Natural killer cell treated with Interleukin-12 subunit alpha and Interleukin-12 subunit beta and Interleukin-15 and Interleukin-18, amount 100 ng/mL, for 72 hours (primary cell): ENCODE measurements at places on chromosomes 6 and 20. TPM values are rescaled to one million over a fixed set of nuclear protein-coding genes. Genes with fewer than 3 reads are reported as not detected.

The FILIP1 gene
- not detected for total RNA-seq

The TINAG gene
- not detected for total RNA-seq

The MLN gene
- total RNA-seq = not detected

The HLA-DPB1 gene
- 93.6 TPM for total RNA-seq

The FAM83B gene
- not detected for total RNA-seq

The SCRT2 gene
- not detected for total RNA-seq

The RPS18 gene
- 1,446 TPM for total RNA-seq

The COL20A1 gene
- total RNA-seq = not detected

The FAM209A gene
- 4.7 TPM for total RNA-seq

GRCh38 chr6:27332692-27333641 lies 20.9 kb upstream of the POM121L2 start:
- H3K4me3 ChIP-seq = peak overlapping the region; percentile 76
- no peaks in the 10 kb centered on the region for H3K36me3 ChIP-seq
- H3K27me3 ChIP-seq = peaks cover 31% of the 10 kb centered on the region
- peaks cover 12% of the 10 kb centered on the region for H3K4me1 ChIP-seq

DNA sequence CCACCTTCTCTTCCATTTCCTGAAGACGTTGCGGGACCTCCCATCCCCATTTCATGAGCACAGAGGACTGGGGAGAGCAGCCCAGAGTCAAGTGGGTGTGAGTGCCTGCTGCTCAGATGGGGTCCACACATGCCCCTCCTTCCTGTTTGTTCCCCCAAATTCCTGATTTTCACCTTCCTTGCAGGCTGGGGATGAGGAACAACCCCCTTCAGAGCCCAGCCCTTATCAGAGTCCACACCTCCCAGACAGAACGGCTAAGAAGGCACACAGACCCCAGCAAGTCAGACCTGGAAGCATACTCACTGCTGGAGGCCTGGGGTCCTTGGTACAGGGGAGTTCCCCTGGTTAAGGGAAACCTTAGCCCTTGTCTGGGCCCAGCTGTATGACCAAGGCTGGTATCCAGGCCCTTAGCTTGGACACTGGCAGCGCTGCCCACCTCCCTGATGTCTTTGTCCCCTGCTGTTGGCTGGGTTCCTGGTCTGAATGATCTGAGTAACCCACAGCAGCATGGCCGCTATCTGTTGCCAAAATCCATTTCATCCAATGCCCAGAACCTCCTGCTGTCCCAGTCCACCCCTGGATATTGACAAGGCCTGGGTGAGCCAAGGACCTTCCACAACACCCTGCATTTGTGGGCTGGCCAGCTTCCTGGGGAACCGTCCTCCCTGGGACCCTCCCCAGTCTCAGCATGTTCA lies 230.9 kb downstream of the SYNDIG1 start:
- no peak overlapping the region for H3K27ac ChIP-seq
- H3K4me1 ChIP-seq = no peaks in the 10 kb centered on the region
- no peak for DNase-seq
- no peak overlapping the region for H3K4me3 ChIP-seq
- no peaks in the 10 kb centered on the region for H3K36me3 ChIP-seq

DNA sequence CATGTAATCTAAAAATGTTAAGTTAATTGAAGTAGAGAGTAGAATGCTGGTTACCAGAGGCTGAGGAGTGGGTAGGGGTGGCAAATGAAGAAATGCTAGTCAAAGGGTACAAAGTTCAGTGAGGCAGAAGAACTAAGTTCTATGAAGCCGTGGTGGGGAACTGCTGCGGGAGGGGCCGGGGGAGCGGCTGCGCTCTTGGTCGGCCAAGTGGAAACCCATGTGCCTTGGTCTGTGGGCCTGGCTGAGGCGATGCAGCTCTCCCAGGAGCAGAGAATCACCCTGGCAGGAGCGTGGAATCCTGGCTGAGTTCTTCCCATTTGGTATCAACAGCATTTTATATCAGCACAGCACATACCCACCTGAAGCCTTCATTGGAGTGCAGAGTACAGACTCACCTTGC lies 22.3 kb downstream of the TTLL2 start:
- H3K27ac ChIP-seq = no peak overlapping the region
- DNase-seq = no peak
- no peaks in the 10 kb centered on the region for H3K36me3 ChIP-seq
- peaks cover 67% of the 10 kb centered on the region for H3K27me3 ChIP-seq

DNA sequence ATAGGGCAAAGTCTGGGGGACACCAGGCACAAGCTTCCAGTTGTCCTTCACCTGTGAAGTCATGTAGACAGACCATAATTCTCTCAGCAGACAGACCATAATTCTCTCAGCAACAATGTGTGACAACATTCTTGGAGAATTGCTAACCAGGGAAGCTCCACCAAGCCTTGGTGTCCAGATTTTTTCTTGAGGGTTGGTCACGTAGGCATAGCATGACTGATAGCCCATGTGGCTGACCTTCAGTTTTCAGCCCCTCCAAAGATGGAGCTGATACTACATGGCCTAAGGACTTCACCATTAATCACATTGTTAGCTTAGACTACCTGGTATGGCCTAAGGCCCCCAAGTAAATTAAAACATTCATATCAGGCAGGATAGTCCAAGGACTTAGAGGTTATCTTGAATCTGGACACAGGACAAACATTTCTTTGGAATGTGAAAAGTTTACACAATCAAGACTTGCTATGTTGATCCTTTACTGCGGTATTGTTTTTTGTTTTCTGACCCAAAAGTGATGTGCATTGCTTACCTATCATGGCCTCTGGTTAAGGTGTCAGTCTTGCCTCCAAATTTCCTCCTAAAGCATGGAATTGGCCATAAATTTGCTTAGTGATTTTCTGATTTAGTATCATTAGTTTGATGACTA lies 76.9 kb downstream of the CEP57L1 start:
- DNase-seq = no peak
- peaks cover 16% of the 10 kb centered on the region for H3K27me3 ChIP-seq
- no peak overlapping the region for H3K4me3 ChIP-seq

DNA sequence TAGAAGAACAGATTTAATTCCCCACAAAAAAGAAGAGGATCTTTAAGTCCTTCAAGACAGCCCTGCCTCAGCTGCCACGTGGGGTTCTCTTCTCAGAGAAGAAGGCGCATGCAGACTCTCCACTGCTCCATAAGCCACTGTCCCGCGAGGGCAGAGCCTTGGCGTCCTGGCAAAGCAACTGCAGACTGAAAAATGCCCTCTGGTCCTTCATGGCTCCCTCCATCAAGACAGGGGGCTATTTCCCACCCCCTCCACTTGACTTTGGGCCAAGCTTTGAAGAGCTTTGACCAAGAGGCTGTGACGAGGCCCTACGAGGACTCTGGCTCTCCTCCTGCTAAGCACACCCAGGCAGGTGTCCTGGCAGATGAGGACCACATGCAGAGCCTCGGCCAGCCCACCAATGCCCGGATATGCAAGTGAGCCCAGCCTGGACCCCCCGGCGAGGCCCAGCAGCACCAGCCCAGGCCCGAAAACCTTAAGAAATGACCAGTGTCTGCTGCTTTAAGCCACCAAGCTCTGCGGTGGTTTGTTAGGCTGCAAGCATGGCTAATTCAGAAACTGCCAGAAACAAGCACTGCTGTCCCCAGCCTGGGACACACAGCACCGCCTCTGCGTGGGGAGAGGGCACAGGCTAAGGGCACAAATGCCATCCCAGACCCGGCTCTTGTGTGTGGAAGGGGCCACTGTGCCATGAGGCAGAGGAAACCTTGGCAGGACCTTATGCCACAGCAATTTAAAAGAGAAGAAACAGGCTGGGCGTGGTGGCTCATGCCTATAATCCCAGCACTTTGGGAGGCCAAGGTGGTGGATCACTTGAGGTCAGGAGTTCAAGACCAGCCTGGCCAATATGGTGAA lies 16.1 kb downstream of the GMEB2 start:
- H3K27me3 ChIP-seq = no peaks in the 10 kb centered on the region
- no peak for DNase-seq
- H3K4me3 ChIP-seq = no peak overlapping the region
- no peak overlapping the region for H3K27ac ChIP-seq
- peaks cover 5% of the 10 kb centered on the region for H3K4me1 ChIP-seq

GRCh38 chr6:165962366-165962765 lies 205.3 kb downstream of the TBXT start:
- H3K4me1 ChIP-seq = no peaks in the 10 kb centered on the region
- H3K4me3 ChIP-seq = no peak overlapping the region
- no peak overlapping the region for H3K27ac ChIP-seq
- no peaks in the 10 kb centered on the region for H3K36me3 ChIP-seq

- peaks cover 28% of the 10 kb centered on the region for H3K4me1 ChIP-seq
- no peaks in the 10 kb centered on the region for H3K36me3 ChIP-seq
- H3K4me3 ChIP-seq = peak overlapping the region; percentile 92
- peak; percentile 81 for DNase-seq
- H3K27ac ChIP-seq = no peak overlapping the region
Observed at GRCh38 chr6:43771210-43771857, 1.3 kb downstream of the VEGFA start.

DNA sequence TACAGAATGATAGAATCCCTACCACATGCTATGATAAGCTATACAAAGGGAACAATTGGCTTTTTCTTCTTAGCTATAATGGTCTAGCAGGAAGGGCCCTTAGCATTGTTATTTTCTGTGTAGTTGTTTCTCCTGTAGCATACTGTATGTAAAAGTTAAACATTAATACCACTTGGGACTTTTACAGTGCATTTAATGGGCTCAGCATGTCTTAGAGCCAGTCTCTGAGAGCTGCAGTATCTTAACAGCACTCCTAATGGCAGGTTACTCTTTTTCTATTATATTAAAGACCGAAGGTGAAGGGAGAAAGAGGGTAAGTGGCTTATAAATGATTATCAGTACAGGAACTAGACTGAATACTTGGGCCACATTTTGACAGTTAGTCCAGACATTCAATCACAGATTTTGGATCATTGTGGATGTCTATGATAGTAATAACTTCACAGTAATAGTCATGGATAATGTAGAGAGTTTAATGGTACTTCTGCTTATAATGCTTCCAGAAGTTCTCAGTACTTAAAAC lies 290.7 kb downstream of the PHF3 start:
- no peak overlapping the region for H3K27ac ChIP-seq
- no peaks in the 10 kb centered on the region for H3K27me3 ChIP-seq
- DNase-seq = no peak
- no peak overlapping the region for H3K4me3 ChIP-seq
- no peaks in the 10 kb centered on the region for H3K36me3 ChIP-seq

GRCh38 chr6:706146-706545 lies 13.2 kb upstream of the EXOC2 start:
- no peak overlapping the region for H3K27ac ChIP-seq
- H3K4me1 ChIP-seq = peaks cover 11% of the 10 kb centered on the region
- no peak overlapping the region for H3K4me3 ChIP-seq

- no peaks in the 10 kb centered on the region for H3K4me1 ChIP-seq
- DNase-seq = no peak
- no peak overlapping the region for H3K27ac ChIP-seq
- H3K36me3 ChIP-seq = no peaks in the 10 kb centered on the region
- H3K4me3 ChIP-seq = no peak overlapping the region
Observed at GRCh38 chr6:70086806-70087205, 216.1 kb downstream of the COL9A1 start.

DNA sequence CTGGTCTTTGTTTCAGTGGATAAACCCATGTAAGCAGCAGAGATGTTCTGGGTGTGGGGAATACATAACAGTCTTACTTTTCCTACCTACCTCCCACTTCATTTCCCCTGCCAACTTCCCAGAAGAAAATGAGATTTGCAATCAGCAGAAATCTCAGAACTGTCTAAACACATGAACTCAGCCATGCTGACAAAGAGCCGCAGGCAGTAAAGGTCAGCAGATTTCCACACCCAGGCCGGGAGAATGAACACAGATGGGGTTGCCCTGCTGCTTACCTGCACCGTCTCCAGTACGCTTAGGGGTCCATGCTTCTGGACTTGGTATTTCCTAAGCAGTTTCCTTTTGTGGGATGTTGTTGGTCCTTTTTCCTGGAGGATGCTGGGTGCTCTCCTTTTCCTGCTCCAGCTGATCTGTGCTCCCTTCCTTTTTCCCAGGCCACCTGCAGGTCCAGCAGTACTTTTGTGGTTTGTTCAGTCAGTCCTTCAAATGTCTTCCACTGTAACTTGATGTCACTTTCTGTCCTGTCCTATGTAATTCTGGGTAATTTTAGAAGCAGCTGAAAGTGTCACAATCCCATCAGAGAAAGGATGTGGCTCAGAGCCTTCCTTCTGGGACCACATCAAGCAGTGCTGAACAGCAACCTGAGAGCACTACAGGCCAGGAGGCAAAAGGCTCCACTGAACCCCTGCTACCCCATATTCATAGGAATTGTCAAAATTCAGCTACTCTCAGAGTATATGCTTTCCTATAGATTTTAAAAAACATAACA lies 129.0 kb downstream of the CEP57L1 start:
- no peaks in the 10 kb centered on the region for H3K36me3 ChIP-seq
- H3K4me3 ChIP-seq = no peak overlapping the region
- no peak for DNase-seq
- peaks cover 36% of the 10 kb centered on the region for H3K4me1 ChIP-seq

GRCh38 chr6:3820563-3820962 lies 28.6 kb upstream of the FAM50B start:
- H3K4me3 ChIP-seq = no peak overlapping the region
- no peaks in the 10 kb centered on the region for H3K4me1 ChIP-seq
- no peak for DNase-seq
- no peaks in the 10 kb centered on the region for H3K27me3 ChIP-seq
- H3K36me3 ChIP-seq = no peaks in the 10 kb centered on the region

GRCh38 chr6:67345946-67346345 lies 1289.1 kb upstream of the ADGRB3 start:
- H3K4me1 ChIP-seq = no peaks in the 10 kb centered on the region
- H3K4me3 ChIP-seq = no peak overlapping the region
- no peak for DNase-seq
- H3K27ac ChIP-seq = no peak overlapping the region
- H3K36me3 ChIP-seq = no peaks in the 10 kb centered on the region

GRCh38 chr20:32356622-32357374 lies 1.3 kb upstream of the ASXL1 start:
- H3K4me3 ChIP-seq = peak overlapping the region; percentile 98
- H3K27me3 ChIP-seq = no peaks in the 10 kb centered on the region
- no peak for DNase-seq
- peaks cover 60% of the 10 kb centered on the region for H3K4me1 ChIP-seq
- peak overlapping the region; percentile 96 for H3K27ac ChIP-seq
- peaks cover 14% of the 10 kb centered on the region for H3K36me3 ChIP-seq

- no peaks in the 10 kb centered on the region for H3K4me1 ChIP-seq
- H3K27me3 ChIP-seq = no peaks in the 10 kb centered on the region
- H3K27ac ChIP-seq = no peak overlapping the region
- DNase-seq = no peak
- H3K36me3 ChIP-seq = no peaks in the 10 kb centered on the region
- H3K4me3 ChIP-seq = no peak overlapping the region
Observed at GRCh38 chr6:124119596-124119995, 315.9 kb downstream of the NKAIN2 start.
